ENCODE measurements at places on chromosomes 7 and 10.

DNA sequence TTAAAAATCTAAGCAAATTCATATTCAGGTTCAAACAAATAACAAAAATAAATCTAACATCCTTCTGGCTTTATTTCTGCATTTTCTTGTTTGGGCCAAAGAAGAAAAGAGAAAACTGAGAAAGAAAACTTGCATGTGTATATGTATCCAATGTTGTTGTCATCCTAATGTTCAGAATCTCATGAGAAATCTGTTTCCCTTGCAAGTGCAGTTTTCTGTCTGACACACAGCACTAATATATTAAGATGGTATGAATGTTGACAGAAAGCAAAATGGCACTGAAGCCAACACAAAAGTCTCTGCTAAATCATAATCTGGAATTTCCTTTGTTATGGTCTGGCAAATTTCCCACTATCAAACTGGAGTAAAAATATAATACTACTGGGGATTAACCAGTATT, 235.9 kb downstream of the HGF start:
- DNase-seq, result no peak

GRCh38 chr10:104622598-104623209, 18.4 kb upstream of the SORCS3 start:
- DNase-seq, result peak; percentile 7

- DNase-seq, result no peak
Measured at GRCh38 chr7:141484907-141485306, 66.3 kb upstream of the AGK start.

DNA sequence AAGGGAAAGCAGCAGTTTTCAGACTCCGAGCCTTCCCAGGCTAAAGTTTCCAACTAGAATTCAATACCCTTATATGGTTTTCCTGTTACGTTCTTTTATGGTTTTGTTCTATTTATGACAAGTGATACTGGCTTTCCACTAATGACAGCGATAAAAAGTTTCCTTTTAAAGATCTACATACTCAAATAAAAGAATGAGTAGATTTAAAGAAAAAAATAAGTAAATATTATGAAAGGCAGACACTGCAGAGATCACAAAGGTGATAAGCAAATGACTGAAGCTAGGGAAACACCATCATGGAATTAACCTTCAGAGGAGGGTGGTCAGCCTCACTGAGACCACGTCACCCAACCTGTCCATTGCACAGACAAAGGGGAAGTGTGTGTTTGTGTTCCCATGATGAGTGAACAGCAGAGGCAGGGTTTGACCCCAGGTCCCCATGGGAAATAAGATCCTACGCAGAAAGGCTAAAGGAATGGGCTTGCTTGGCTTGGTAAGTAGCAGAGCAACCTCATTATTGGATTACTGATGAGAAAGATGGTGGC, 4.0 kb downstream of the VSIR start:
- no peak for DNase-seq

DNA sequence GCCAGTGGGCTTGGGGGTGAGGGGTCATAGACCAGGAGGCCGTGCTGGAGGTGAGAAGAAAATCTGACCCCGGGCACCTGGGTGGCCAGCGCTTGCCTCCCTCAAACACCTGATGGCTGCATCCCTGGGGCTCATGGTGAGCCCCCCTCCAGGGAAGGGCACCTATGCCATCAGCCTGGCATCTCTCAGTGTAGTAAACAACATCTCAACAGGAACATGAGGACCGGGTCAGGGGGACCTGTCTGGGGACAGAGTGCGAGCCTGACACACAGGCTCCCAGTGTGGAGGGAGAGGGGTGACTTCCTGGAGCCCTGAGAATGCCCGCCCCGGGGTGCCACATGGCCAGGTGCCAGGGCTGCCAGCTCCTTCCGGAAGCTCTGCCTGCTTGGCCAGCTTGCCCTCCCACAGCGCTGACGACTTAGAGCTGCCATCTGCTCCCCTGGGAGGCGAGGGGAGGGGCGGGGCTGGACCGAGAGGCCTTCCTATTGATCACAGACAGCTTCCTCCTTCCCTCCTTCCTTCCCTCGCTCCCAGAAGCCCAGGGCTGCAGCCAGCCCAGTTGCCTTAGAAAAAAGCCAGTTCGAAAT, 12.3 kb downstream of the STX1A start:
- DNase-seq, result peak; percentile 75

GRCh38 chr10:97328646-97329453, 5.7 kb downstream of the FRAT2 start:
- no peak for DNase-seq

GRCh38 chr7:151347200-151347599, 5.6 kb downstream of the NUB1 start:
- no peak for DNase-seq

DNA sequence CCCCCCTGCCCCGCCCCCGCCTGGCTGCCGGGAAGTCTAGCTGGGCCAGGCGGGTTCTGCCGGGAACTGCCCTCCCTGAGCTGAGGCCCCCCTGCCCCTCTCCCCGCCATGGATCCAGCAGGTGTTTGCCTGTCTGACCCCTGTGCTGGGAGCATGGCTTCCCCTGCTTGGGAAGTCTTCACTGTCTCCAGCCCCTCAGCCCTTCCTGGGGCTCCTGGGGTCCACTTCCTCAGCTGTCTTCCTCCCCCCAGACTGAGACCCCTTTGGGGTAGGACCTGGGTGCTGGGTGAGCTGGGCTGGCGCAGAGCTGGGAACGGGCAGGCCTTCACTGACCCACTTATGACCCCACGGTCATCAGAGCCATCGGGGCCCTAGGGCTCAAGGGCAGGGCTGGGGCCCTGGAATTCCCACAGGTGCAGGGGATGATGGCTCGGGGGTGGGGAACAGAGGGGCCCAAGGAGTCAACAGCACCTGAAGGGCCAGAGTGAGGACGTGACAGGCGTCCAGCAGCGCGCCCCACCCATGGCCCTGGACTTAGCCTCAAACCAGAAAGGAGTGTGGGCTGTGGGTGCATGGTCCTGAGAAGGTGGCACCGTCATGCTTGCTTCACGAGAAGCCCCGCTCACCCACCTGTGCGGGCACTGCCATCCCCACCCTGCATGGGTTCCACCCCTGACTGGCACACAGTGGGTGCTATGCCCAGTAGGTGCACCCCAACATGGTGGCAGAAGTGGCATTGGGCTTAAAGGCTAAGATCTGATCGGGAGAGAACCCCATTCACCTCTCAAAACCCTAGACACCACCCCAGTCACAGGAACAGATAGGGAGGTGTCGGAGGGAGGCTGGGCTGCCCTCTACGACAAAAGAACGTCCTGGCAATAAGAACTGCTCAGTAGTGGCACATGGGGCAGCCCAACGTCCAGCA, 16.2 kb upstream of the TNRC18 start:
- DNase-seq, result no peak

GRCh38 chr7:41586931-41587640, 115.8 kb downstream of the INHBA start:
- DNase-seq, result no peak

DNA sequence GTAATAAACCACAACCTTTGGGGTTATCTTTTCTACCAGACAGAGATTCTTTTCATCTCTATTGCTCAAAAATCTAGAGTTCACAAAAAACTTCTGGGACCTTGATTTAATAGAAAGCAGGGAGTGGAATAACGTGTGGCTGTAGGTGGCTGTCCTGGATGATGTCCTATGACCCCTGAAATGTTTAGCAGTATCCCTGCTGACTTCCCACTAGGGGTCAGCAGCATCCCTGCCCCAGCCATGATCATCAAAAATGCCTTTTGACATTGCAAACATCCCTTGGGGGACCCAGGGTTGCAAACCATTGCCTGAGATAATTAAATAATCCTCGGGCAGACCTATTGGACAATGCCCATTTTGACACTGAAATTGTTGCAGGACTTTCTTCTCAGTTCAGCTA, 177.1 kb downstream of the USP6NL start:
- no peak for DNase-seq

DNA sequence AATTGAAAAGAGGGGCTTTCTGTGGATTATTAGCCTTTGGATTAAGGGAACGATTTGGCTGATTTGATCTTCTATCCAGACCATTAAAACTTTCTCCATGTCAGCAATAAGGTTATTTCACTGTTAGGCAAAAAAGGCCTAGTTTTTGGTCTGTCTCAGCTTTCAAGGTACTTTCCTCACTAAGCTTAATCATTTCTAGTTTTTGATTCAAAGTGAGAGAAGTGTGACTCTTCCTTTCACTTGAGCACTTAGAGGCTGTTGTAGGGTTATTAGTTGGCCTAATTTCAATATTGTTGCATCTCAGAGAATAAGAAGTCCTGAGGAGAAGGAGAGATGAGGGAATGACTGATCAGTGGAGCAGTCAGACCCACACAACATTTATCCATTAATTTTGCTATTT, 596.0 kb upstream of the TPK1 start:
- DNase-seq, result no peak

DNA sequence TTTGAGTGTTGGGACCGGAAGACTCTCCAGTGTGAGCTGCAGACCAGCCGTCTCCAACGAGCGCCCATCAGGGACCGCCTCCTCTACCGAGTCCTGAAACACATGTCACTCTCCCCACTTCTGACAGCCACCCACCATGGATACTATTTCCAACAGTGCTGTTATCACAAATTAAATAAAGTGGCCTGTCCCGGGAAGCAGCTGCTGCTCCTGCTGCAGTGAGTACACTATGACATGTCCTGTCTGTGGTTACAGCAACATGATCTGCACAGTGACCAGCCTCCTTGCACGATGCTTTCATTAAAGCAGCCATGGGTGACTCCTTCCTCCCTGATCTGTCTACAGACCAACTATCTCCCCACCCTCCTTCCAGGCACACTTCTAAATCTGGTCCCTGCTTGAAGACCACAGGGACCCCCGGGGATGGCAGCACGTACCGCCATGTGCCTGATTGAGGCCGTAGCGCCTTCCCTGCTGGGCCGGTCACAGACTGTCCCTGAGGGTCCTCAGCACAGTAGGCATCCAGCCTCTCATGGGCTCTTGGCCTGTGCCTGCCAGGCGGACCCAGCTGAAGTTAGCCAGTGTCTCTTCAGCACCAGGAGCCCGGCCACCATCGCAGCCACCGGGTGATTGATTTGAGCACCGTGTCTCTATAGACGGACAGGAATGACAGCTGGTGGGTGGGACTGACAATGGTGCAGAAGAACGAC, 58.8 kb downstream of the TCERG1L start:
- no peak for DNase-seq

- no peak for DNase-seq
Measured at GRCh38 chr7:124349443-124349842, 316.6 kb upstream of the TMEM229A start.

- DNase-seq, result no peak
Measured at GRCh38 chr7:76326646-76327233, 24.3 kb downstream of the HSPB1 start.

GRCh38 chr7:9856668-9857067, 1117.0 kb upstream of the PHF14 start:
- no peak for DNase-seq

- DNase-seq, result no peak
Measured at GRCh38 chr10:124063750-124064603, 29.4 kb downstream of the CHST15 start.

GRCh38 chr10:33016988-33017387, 59.0 kb upstream of the ITGB1 start:
- DNase-seq, result no peak

- DNase-seq, result no peak
Measured at GRCh38 chr10:101120520-101120883, 10.6 kb upstream of the TLX1 start.

DNA sequence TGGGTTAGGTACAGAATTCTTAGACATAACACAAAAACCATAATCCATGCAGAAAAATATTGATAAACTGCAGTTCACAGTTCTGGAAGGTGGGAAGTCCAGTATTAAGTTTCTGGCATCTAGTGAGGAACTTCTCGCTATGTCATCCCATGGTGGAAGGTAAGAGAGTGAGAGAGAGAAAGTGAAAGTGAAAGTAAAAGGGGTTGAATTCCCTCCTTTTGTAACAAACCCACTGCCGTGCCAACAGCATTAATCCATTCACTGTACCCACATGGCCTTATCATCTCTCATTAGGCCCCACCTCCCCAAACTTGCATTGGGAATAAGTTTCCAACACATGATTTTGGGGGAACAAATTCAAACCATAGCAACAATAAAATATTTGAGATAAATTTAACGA, 17.1 kb downstream of the ZNF485 start:
- peak; percentile 76 for DNase-seq

- DNase-seq, result no peak
Measured at GRCh38 chr10:124090601-124091209, 2.7 kb downstream of the CHST15 start.
